ENCODE measurements at places on chromosomes 6 and 20.

DNA sequence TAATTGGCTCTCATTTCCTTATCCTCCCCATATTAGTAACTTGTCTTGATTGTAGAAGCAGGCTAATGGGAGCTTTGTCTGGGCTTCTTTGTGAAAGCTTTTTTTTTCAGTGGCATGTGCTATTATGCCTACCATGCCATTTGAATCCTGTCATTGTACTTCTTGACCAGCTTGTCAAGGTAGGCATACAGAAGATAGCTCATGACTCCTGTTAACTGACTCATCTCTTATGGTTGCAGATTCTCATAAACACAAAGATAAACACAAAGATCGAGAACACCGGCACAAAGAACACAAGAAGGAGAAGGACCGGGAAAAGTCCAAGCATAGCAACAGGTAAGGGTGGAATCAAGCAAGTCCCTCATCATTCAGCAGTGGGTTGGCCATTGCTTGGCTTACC lies 32.5 kb downstream of the TOP1 start:
- DNase-seq: no peak

DNA sequence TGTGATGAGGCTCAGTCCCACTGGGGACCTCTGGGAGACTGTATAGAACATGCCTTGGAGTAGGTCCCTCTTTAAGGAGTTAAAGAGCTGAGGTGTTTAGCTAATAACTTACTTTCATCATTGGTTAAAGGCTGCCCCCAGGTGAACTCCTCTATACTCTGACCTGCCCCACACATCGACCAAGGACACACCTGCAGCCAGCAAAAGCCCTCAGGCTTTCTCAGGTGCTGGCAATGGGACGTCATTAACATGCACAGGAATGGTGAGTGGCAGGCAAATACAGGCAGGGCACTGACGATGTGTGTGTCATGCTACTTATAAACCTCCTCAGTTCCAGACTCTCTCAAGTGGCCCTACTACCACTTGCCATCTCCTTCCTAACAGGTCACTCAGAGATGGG lies 366.4 kb downstream of the KIF16B start:
- DNase-seq: no peak

- DNase-seq: no peak
These were observed 4.6 kb downstream of the EMILIN3 start for GRCh38 chr20:41361757-41362747.

GRCh38 chr6:108774555-108774954 lies 73.7 kb upstream of the ARMC2 start:
- no peak for DNase-seq

DNA sequence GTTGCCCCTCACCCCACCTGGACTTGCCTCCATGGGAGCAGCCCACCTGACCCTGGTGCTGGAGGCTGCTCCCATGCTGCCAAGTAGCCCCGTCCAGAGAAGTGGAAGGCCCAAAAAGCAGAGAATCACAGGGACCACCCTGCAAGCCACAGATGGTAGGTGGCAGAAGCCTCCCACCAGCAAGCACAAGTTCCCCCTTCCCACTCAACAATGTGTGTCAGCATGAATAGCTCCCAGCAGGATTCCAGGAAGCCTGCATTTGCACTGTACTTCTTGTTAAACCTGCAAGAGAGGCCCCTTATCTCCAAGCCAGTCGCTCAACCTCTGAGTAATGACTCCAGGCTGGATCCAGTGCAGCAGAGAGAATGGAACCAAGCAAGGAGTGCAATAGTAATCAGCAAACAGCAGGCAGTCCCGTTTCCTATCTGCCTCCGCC lies 180.8 kb upstream of the CST7 start:
- no peak for DNase-seq

DNA sequence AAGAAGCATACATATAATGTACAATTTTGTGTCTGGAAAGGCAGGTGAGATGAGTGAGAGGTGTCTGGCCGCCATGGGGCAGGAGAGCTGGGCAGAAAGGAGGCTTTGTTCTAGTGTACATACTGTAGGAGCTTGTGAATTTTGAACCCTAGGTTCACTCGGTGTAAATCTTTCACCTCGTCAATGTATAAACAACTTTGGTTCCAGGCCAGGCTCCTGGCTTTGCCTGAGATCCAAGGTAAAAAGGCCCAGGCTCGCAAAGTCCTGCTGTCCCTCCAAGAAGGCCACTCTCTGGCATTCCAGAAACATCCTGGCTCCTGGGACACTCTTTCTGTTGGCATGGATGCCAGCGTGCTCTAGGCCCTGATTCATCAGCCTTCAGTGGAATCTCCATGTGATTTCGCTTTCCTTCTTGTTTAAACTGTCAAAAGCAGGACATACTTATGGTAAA lies 7.1 kb upstream of the SLC22A7 start:
- no peak for DNase-seq

DNA sequence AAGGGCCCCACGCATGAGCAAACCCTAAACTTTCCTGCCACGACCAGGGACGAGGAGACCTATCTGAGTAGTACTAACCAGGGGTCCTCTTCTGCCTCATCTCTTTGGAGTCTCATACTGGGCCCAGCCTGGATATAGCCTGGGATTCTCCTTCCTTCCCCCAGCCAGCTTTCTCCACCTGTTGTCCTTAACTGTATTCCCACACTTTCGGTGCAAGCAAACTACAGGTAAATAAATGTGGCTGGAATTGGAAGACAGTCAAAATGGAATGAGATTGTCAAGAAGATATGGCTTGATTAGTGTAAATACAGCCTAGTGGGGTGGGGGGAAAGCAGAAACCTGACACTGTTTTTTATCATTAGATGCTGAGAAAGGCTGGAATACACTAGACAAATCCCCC lies 23.5 kb upstream of the LY86 start:
- no peak for DNase-seq

DNA sequence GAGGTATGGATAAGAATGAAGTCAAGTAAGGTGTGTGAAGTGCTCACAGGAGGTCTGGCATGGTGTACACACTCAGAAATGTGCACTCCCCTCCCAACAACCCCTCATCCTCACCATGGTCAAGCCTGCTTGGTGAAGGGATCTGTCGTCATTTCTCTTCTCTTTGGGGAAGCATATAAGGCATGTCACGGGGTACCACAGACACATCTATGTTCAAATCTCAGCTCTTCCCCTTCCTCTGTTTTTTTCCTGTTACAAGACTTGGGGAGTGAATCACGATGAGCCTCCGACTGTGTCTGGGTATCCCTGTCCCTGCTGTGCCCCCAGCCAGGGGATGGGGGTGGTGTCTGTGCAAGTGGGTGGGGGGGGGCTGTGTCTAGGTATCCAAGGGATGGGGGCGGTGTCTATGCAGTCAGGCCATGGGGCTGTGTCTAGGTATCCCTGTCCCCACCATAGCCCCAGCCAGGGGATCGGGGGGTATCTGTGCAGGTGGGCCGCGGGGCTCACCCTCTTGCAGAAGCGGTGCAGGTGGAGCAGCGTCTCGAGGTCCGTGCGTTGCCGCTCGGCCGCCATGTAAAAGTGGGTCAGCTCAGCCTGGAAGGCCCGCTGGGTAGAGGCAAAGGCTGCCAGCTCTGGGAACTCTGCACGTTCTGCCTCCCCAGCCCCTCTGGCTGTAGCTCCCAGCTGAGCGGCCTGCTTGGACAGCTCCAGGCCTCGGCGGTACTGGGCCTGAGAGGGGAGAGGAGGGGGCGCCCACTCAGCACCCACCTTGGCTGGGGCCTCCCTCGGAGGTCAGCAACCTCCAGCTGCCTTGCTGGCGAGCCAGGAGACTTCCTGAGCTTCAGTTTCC lies 43.6 kb downstream of the KIAA1755 start:
- DNase-seq: no peak

- no peak for DNase-seq
These were observed 9.7 kb downstream of the LINC00237 start for GRCh38 chr20:21096321-21097043.

- DNase-seq: no peak
These were observed 435.4 kb downstream of the MMUT start for GRCh38 chr6:49027644-49028043.

Measured in ACHN (cell line).